RPMI8226 (cell line): ENCODE measurements at places on chromosomes 7 and 10.

GRCh38 chr7:16431646-16432424 is 10.5 kb upstream of the CRPPA start:
- peak; percentile 47 for DNase-seq

- DNase-seq = no peak
These were observed 121.4 kb downstream of the TCF7L2 start for GRCh38 chr10:113071446-113071845.

GRCh38 chr7:57414415-57414814 is 35.6 kb upstream of the ZNF716 start:
- no peak for DNase-seq

DNA sequence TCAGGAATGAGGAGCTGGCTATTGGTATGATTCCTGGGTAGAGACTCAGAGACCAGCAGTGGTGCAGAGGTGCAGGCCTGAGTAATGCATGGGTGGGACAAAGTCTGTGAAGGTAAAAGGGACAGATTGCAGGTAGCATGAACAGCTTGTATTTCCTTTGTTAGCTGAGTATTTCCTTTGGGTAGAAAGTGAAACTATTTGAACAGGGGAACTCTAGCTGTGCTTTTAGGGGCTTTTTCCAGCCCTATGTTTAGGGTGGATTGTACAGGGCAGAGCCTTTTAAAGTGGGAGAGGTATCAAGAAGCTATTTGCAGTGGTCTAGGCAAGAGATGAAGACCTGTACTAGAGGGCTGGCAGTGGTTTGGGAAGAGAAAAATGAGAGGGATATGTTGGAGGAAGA is 739.9 kb downstream of the REEP3 start:
- DNase-seq = no peak
